ENCODE measurements at places on chromosomes 4 and X.

- peak; percentile 15 for DNase-seq
Observed at GRCh38 chr4:182190306-182190705, 52.9 kb upstream of the TENM3 start.

GRCh38 chr4:165096776-165097175 lies 15.9 kb downstream of the TMEM192 start:
- DNase-seq, result peak; percentile 19

DNA sequence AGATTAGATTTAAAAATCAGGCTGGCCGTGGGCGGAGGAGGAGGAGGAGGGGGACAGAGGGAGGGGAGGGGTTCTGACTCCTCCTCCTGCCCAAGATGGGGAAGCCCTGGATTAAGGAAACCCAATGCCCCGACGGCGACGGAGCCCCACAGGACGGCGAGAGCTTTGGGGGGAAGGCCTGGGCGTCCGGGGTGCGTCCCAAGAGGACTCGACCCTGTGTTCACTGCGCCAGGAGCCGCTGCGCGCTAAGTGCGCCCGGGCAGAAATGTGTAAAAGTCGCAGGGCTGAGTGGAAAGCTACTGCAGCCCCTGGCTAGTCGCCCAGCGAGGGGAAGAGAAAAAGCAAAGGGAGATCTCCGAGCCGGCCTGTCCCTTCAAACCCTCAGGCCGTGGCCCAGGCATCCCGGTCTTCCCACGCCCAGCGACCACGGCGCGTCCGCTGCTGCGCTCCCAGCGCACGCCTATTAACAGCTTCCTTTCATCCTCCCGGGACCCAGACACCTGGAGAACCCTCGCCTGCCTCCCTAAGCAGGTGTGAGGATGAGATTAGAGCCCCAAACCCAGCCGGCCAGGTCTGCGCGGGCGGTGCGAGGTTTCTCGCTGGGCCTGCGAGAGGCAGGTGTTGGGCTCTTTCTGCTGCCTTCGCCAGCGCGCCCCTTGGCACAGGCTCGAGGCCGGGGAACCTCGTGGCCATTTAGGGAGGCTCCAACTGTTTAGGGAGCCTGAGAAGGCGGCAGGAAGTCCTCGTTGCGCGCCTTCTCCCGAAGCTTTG lies 1.4 kb upstream of the RPS6KA3 start:
- peak; percentile 58 for DNase-seq

DNA sequence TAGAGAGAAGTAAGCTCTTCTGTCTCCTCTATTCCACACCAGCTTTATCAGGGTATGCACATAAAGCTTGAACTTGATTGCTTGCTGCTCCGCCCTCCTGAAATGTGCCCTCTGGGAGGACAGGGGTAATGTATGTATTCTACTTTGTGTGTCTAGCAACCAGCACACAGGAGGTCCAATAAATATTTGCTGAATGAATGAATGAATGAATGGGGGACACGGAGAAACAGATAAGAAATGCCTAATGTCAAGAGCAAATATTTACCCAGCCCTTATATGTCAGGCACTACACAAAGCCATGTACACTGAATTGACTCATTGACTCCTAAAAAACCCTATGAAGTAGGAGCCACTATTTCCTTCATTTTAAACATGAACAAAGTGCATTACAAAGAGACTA lies 2.3 kb upstream of the MSL3 start:
- no peak for DNase-seq

- DNase-seq, result no peak
Observed at GRCh38 chr4:153791746-153792617, 3.1 kb upstream of the SFRP2 start.

DNA sequence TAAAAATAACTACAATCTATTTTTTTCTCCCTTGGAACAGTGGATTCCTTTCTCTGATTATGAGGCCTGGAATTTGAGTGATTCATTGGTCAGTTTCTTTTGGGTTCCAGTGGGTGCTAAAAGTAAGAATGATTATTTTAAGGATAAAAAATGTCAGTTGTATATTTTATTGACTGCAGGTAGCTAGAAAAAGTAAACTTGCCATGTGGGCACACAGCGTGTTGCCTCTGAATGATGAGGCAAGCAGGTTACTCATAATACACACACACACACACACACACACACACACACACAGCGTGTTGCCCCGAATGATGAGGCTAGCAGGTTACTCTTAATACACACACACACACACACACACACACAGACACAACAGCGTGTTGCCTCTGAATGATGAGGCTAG lies 13.8 kb downstream of the GALNT7 start:
- no peak for DNase-seq

DNA sequence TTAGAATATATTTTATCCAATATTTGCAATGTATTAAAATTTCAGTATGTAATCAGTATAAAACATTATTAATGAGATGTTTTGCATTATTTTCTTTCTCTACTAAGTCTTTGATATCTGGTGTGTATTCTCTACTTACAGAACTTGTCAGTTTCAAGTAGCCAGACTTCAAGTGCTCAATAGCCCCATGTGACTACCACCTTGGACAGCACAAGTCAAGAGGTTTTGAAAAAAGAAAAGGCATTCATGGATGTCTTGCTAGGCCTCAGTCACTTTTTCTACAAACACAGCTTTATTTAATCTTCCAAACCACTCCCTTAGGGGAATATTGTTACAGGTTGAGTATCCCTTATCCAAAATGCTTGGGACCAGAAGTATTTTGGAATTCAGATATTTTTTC lies 189.4 kb downstream of the QDPR start:
- DNase-seq, result no peak

DNA sequence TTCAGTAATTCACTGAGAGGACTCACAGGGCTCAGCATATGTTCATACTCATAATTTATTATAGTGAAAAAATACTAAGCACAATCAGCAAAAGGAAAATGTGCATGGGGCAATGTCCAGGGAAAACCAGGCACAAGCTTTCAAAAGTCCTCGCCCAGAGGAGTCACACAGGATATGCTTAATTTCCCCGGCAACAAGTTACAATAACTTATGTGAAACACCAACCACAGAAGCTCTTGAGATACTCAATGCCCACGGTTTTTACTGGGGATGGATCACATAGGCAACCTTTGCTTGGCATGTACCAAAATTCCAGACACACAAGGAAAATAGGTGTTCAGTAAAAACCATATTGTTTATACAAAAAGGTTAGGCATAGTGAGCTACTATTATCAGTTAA lies 38.5 kb upstream of the STPG2 start:
- DNase-seq, result peak; percentile 14

DNA sequence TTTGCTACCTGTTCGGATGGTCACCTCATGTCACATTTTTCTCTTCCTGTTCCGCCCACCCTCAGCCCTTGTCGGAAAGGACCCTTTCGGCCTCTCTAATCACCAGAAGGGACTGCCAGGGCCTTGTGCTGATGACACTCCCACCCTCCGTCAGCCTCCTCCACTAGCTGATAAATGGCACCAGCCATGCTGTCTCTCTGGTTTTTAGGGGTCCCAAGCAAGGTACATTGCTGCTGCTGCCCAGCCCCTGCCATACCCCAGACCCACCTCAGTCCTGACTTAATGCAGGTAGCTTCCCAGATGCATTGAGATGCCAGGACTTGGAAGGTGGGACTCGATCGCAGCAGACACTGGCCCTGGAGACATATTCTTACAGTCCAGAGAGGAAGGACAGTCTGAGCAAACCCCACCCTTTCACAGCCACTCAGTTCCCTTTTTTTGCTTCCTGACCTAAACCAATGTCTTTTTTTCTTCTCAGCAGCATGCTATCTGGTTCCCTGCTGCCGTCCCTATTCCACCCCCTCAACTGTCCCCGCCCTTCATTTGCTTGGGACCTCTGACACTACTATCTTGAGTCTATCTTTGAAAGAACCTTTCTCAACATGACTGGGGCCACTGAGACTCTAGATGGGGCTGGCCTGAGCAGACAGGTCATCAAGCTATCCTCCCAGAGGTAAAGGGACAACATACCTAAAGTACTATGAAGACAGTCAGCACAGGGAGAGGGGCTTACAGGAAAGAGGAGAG lies at the start of gene BTK:
Gene BTK, minus strand, starts transcription at position 397 of the 747 bp plus-strand sequence. CDS start 10,907 bp downstream, outside the sequence.
- no peak for DNase-seq

GRCh38 chr4:123709336-123709735 lies 312.7 kb downstream of the SPRY1 start:
- DNase-seq, result no peak

- DNase-seq, result no peak
Observed at GRCh38 chr4:120132935-120133334, 66.3 kb upstream of the MAD2L1 start.
